ENCODE measurements at places on chromosomes 1 and 21.

DNA sequence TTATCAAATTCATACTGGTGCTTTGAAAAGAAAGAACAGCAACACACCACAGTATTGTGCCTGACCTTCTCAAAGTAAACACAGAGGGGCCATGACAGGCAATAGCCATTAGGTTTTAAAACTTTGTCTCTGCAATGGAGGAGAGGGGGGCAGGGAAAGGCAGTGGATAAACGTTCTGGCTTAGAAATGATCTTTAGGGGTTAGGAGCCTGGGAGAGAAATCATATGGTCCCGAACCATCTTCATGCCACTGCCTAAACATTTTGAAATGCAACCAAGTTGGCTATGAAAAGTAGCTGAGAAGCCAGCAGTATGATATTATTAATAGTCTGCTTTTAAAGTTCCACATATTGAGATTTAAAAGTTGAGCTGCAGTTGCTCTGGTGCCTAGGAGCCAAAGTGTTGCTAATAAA is 39.8 kb downstream of the PLPP3 start:
- no peak for DNase-seq

DNA sequence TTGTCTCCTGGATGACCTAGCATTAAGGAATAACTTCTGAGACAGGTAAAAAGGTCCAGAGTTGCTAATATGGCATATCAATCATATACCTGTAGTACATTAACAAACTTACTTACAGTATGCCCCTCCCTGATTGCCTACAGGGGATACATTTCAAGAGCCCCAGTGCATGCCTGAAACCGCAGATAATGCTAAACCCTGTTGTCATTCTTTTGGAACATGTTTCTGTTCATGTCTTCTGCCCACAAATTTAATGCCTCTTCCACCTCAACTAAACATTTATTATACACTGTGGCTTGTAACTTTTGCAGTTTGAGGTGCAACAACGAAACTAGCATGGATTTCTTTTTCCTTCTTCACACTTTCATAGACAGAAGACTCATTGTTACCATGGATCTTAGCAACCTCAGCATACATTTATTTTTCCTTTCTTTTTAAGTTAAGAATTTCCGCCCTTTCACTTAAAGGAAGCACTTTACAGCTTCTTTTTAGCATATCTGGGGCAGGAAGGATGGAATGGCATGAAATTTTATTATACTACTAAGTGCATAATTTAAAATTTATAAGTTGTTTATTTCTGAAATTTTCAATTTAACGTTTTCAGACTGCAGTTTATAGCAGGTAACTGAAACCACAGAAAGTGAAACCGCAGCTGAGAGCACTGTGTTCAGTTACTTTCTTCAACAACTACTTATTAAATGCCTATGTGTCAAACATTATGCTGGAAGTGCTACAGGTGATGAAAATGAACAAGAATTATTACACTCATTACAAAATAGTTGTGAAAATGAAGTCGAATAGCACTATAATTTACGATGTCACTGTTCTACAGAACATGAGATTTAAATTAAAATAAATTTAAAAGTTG is 25.3 kb downstream of the F13B start:
- DNase-seq = peak; percentile 44

DNA sequence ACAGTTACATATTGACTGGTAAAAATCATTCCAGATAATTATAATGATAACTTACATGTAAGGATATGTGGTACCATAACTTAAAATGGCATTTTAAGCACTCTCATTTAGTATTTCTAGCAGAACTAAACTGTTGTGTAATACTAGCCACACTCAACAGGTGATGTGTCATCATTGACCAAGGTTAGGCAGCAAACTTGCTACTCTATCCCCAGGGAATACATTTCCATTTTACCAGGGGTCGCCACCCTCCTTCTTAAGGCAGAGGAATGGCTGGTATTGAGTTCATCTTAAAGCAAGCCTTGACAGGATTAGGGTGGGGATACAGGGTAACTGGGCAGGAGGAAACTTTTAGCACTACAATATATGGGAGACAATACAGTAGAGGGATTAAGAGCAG is 259.8 kb upstream of the CAMK1G start:
- no peak for DNase-seq

DNA sequence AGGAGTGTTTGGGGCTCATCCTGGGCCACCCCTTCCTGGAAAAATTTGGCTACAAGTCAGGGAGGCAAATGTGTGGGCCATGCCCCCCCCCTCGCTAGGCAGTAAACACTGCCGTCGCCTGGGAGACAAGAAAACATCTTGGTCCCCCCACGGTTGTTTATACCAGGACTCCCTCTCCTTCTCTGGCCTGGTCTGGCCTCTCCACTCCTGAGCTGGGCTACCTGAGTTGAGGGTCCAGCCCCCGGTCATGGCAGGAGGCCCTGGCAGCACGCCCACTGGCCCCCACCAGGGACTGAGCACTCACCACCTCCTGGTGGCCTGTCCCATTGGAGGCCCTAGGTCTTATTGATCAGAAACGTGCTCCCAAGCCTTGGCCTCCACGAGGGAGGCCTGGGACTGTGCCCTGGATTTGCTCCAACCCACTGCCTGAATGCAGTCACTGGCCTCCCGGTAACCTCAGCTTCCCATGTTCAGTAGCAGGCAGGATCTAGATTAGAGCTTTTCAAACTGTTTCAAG is 15.8 kb downstream of the KCNQ4 start:
- no peak for DNase-seq

- DNase-seq = no peak
Observed at GRCh38 chr1:43066578-43066977, 105.5 kb downstream of the EBNA1BP2 start.

DNA sequence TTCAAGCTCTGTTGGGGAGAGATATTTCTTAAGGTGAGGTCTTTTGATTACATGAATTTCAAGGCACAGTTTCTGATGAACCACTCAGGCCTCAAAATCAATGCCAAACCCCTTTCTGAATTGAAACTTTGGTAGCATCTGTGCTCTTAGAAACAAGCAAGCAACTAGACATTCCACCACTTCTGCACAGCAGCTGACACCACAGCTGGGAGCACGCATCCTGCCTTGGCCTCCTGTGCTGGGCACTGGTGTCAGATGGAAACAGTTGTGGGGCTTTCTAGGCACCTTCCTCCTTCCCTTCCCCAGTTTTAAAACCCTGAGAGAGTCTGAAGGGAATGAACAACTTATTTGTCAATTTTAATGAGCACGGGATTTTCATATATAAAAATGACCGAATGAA is 360.2 kb downstream of the ADGRL2 start:
- DNase-seq = peak; percentile 36

DNA sequence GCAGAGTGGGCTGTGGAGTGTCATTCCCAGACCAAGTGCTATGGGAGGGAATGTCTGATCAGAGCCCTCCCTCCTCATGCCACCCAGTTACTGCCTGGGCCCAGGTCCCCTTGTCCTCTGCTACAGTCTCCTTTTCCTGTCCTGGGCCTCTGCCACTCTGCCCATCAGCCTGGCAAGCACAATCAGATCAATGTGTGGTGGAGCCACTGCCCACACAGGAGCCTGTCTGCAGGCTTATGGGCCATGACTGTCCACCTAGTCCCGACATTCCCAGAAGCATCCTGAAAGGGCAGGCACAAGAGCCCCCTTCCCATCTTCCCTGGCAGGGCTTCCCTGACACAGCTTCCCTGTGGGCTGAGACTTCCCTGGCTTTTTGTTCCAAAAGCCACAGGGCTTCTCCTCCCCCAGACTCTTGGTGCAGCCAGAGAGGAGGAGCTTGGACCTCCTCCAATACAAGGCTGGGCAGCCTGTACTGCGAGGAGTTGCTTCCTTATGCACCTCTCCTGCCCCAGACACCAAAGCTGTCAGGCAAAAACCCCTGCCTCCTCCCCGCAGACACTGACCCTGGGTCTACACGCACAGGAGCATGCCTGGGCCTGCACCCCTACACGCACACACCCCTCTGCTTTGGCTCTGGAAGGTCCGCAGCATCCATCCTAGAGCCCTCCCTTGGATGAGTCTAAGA is 29.2 kb upstream of the CNTN2 start:
- DNase-seq = no peak

- no peak for DNase-seq
Observed at GRCh38 chr1:164760569-164760968, 201.6 kb downstream of the PBX1 start.

DNA sequence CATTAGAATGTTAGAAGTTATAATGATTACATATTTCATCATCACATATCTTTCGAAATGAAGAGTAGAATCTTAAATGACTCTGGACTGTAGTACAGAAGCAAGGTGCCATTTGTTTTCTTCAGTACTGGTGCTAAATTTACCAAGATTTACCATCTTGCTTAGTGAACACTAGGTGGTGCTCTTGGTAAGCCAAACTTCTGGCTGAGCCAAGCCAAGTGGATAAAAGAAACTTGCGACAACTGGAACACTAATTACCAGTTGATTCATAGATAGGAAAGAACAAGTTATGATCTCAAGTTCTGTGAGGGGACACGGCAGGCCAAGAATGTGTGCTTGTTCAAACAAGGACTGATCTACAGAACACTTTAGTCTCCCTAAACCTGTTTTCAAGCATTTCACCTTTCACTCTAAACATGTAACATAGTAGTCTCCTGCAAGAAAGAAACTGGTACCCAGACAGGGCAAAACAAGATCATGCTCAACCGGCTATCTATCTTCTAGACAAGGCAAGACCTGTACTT is 19.8 kb downstream of the SPRTN start:
- peak; percentile 68 for DNase-seq

GRCh38 chr1:101317590-101317989 is 80.8 kb downstream of the S1PR1 start:
- peak; percentile 37 for DNase-seq

- DNase-seq = no peak
Observed at GRCh38 chr21:25342816-25343215, 264.5 kb downstream of the MRPL39 start.

GRCh38 chr21:38299671-38300070 is 42.9 kb downstream of the KCNJ15 start:
- no peak for DNase-seq

DNA sequence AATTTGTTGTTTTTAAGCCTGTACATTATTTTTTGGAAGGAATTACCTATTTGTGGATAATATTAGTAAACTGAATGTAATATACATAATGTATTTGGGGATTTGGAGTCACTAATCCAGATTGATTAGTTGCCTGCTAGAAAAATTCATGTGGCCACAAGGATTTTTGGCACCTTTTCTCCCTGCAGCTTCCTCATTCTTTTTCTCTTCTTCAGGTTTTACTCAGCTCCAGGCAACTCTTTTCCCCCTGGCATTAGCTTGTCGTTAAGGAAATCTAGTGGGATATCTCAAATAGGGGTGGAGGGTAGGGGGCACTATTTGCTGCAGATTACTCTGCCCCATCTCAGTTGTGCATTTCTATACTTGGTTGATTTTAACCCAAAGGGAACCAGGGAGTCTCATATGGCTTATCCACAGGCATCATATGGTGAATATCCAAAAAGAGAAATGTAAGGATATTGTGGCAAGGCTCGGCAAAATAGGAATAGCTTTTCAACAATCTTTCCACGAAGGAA is 203.1 kb downstream of the NFIA start:
- DNase-seq = no peak

GRCh38 chr1:165837838-165838364 is 10.5 kb downstream of the UCK2 start:
- DNase-seq = no peak

DNA sequence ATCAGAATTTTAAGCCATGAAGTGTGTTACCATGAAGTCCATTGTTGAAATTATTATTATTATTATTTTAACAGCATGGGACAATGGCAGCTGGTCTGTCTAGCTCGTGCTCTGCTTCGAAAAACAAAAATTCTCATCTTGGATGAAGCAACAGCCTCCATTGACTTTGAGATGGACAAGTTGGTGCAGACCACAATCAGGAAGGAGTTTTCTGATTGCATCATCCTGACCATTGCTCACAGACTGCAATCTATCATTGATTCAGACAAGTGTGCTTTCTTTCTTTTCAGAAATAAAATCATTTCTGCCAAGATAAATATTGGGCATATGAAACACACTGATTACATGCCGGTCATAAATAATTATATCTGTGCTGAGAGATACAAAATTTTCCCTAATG is 21.0 kb downstream of the HSPA13 start:
- DNase-seq = no peak

- no peak for DNase-seq
Observed at GRCh38 chr1:38940339-38941047, 1.1 kb downstream of the RHBDL2 start.

DNA sequence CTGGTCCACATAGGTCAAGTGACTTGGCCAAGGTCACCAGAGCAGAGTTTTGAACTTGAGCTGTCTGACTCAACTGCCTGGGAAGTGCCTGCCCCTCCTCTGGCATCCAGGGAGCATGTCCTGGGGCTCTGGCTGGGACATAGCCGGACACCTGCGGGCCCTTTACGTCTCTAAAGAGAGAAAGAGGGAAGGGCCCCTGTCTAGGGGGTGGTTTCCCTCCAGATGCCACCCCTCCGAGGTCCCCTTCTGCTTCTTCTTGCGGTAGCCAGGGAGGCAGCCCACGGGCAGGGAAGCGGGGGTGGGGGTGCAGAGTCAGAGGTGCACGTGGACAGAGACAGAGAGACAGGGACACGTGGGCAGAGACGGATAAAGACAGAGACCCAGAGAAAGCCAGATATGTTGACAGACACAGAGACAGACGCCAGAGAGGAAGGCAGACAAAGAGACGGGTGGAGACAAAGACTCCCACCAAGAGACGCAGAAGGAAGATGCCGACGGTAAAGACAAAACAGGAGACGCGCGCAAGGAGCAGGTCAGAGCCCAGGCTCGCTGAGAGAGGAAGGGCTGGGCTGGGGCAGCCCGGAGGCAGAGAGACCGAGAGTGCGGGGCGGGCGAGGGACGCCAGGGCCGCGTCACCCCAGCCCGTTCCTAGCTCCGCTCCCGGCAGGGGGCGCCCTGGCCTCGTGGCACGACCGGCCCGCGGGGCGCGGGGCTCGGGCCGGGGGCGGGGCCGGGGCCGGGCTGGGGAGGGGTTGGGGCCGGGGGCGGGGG is 458 bp upstream of the ALPL start:
- peak; percentile 44 for DNase-seq

GRCh38 chr1:55833529-55834091 is 618.4 kb upstream of the USP24 start:
- no peak for DNase-seq

- no peak for DNase-seq
Observed at GRCh38 chr1:8711151-8711550, 106.3 kb downstream of the RERE start.

DNA sequence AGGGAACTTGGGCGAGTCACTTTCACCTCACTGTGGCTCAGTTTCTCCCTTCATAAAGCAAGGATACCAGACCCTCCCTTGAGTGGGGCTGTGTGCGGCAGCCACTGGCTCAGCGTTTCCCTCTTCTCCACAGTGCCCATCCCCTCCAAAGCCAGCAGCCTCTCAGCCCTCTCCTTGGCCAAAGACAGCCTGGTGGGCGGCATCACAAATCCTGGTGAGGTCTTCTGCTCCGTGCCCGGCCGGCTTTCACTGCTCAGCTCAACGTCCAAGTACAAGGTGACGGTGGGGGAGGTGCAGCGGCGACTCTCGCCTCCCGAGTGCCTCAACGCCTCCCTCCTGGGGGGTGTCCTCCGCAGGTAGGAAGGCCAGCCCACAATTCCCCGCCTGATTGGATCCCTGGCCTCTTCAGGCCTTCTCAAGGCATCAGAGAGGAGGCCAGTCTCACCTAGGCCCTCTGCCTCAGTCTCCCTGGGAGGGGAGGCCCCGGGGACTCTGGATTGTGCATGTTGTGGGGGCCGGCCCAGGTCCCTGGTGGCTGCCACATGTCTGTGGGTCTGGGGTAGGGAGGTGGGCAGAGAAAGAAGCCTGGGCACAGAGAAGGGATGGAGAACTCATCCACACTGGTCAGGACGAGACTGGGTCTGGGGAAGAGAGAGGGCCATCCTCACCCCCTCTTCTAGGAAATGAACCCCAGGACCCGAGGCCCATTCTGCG is 15.2 kb downstream of the TFAP2E start:
- no peak for DNase-seq
